ENCODE measurements at places on chromosomes 4 and X.

DNA sequence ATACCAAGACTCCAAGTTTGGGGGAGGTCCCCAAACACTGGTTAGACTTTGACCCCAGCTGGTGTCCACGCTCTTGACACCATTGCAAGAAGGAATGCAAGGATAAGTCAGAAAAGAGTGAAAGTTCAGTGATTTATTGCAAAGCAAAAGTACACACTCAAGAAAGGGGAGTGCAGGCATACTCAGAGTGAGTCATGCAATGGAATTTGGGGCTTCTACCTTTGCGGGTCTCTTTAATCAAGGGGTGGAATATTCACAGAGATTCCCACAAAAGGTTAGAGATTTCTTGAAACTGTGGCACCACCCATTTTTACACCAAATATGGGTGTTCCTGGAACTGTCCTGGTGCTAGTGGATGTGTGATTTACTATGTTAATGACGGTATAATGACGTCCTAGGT lies 5.2 kb upstream of the SMIM10L2A start:
- no peak for DNase-seq

DNA sequence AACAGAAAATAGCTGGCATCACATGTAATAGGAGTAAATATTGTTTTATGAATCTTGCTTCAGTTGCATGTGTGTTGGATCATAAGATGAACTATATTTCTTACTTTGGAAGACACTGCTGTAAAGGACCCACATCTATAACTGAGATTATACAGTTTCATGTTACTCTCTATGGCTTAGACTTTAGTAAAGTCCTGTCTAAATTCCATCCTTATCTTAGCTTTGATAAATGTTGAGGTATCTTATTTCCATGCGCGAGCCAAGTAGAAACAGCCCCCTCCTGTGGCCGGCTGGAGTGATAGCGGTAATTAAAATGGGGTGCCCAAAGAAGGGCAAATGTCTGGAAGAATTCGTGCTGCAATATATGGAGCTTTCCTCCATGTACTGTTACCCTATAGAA lies 43.0 kb downstream of the CCDC158 start:
- DNase-seq, result no peak

DNA sequence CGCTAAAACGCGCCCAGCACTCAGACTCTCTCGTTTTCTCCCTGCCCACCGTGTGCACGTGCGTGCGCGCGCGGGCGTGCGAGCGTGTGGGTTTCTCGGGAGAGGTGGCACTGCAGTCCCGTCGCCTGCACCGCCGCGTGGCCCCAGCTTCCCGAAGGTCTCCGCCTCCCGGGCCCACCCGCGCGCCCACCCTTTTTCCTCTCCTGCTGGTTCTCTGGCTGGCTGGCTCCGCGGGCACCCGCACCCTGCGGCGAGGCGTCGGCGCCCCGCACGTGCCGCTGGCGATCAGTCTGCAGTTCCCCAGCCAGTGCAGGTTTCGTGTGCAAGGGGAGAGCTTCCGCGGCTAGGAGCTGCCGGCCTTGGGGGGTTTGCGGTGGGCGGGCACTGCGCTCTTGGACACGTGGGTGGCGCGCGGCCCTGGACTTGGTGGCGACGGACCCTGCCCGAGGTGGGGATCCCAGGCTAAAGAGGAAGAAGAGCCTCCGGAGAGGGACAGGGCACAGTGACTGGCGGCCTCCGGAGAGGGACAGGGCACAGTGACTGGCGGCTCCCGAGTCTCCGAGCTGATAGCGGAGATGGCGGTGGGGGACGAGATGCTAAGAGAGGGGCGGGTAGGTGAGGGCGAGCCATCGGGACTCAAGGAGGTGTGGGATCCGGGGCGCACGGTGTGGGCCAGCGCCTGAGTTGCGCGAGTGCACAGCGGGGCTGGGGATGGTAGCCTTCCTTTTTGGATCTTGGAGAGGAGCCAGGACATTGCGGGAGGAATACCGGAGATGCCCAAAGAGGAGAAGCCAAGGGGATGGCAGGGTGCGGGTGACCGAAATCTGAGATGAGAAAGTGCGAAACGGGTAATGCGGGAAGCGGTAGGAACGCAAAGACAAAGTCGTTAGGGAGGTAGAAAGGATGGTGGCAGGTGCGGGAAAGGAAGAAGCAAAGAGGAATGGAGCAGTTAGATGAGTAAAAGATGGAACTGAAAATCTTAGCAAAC lies at the start of gene FAM184B:
TSS of gene FAM184B (minus strand) at position 322 of the 988 bp plus-strand sequence. CDS start 322 bp downstream, outside the sequence.
- no peak for DNase-seq

GRCh38 chr4:101020956-101021355 lies 326.4 kb downstream of the PPP3CA start:
- no peak for DNase-seq

DNA sequence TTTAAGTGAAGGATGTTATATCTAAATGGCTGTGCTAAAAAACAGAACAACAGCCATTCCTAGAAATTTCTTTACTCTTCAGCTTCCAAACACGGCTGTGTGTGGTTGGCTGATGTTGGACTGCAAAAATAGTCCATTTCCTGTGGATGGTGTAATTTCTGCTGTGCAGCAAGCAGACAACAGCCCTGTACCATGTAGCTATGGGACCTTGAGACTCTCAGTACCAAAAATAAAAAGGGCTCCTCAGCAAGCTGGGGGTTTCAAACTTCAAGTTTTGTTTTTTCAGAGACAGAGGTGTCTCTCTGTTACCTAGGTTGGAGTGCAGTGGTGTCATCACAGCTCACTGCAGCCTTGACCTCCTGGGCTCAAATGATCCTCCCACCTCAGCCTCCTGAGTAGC lies 18.1 kb downstream of the CD40LG start:
- no peak for DNase-seq

DNA sequence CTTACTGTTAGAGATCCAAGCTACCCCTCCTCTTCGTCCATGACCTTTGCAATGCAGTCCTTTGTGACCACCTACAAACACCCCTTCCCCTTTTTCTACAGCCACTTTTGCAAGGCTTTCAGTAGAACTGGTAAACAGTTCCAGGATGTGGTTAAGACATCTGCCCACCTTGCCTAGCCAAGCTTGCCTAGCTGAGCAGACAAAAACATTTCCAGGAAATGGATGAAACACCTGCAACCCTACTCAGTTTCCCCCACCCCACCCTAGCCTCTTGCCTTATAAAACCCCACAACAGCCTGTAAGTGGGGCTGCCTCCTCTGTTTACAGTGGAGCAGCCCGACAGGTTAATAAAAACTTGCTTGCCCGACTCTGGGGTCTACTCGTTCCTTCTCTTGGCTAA lies 133.8 kb downstream of the ZC4H2 start:
- no peak for DNase-seq

- DNase-seq, result no peak
These were observed 32.7 kb upstream of the DAPP1 start for GRCh38 chr4:99783940-99784339.

GRCh38 chr4:38562751-38563198 lies 101.2 kb upstream of the KLF3 start:
- DNase-seq, result no peak

- DNase-seq, result no peak
These were observed 21.0 kb downstream of the MAN2B2 start for GRCh38 chr4:6595897-6596537.
